ENCODE measurements at places on chromosomes 16 and 17.

DNA sequence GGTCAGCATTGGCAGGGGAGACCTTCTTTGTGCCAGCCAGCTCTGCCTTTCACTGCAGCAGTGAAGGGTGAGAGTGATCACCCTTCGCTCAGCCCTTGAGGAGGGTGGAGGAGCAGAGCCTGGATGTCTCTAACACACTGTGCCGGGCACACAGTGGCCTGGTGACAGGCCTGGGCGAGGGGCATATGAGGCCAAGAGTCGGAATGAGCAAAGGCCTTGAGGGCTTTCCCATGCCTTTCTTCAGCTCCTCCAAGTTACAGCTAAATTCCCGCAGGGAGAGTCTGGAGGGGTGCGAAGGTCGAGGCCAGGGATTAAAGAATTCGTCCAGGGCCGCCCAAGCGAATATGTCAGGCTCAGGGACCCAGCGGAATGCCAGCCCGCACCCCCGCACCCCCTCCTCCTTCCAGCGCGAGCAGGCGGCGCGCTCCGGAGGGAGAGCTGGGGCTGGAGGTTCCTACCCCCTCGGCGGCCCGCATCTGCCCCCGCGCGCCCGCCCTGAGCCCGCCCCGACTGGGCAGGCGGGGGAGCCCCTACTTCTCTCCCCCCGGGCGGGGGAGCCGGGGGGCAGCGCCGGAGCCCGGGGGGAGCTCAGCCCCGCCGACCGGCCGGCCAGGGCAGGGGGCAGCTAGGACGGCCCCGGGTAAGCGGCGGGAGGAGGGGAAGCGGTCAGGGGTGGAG lies at the start of gene RASL10B:
TSS of gene RASL10B (plus strand) at position 401 of the 678 bp plus-strand sequence. CDS start 3,546 bp downstream, outside the sequence.
- no peak for DNase-seq

- no peak for DNase-seq
These were observed 4.0 kb downstream of the SKA2 start for GRCh38 chr17:59151006-59151405.

- no peak for DNase-seq
These were observed 30.0 kb downstream of the MYO18A start for GRCh38 chr17:29150161-29150560.

GRCh38 chr16:31250782-31251384 lies 8.9 kb upstream of the ITGAM start:
- no peak for DNase-seq

DNA sequence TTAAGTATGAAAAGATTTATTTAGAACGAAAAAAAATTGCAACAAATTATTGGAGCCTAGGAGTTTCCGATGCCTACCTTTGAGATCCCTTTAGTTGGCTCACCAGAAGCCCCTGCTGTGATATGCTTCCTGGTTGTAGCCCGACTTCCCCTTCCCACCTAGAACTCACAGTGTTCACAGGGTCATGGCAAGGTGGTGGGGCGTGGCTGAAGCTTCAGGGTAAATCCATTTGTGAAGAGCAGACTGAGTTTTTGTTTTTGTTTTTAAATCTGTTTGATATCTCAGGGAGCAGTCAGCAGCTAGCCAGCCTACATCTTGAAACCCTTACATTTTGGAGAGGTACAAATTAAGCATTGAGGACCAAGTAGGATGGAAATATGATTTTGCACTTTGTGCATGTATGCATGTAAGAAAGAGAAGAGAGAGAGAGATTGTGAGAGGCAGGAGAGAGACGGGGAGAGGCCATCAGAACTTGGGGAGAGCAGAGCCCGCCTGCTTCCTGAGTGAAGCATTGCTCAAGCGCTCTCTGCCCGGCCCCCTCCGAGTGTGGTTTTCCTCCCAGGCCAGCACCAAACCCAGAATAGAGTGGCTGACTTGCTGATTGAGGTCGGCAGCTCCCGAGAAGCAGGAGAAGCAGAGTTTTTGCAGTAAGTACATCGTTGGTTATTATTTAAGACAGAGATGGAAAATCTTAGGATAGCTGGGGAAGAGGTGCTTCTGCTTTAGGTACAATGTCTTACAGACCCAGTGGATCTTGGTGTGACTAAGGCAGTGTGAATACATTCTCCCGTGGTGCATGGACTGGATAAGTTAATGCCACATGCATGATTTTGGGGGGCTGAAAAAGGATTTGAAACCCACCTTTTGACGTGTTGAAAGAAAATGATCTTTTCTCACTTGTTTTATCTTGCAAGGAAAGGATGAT lies 64.2 kb downstream of the SPECC1 start:
- DNase-seq: no peak

- DNase-seq: no peak
These were observed 109.0 kb downstream of the N4BP1 start for GRCh38 chr16:48500981-48501380.

DNA sequence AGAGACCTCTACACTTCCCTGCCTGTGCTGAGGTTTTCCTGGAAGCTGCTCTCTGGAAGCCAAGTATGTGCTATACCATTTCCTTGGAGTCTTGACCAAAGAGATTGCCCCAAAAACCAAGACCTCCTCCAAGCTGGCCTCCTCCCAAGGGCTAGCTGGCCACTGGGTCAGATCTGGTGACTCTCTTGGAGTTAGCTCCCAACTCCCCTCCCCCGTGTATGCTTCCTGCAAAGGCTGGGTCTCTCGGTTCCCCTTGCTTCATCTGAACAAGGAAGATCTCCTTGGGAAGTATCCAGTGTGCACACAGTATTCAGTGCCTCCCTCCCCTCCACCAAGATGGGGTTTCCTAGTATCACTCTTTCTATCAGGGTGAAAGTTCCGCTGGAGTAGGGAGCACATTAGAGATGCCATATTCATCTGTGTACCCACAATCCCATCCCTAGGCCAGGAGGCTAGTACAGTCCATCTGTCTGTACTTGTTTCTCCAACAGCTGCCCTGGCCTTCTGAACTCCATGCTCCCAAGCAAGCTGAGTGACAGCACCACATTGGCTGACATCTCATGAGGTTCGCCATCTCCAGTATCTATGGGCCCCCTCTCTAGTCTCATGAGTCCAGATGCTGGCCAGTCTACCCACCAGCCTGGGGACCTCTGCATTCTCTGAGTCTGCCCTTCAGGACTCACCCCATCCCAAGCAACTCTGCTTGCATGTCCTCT lies 3.2 kb downstream of the GAS7 start:
- DNase-seq: no peak

- DNase-seq: no peak
These were observed 91.7 kb downstream of the RPGRIP1L start for GRCh38 chr16:53612003-53612402.

GRCh38 chr16:49158029-49158642 lies 123.5 kb downstream of the CBLN1 start:
- no peak for DNase-seq

DNA sequence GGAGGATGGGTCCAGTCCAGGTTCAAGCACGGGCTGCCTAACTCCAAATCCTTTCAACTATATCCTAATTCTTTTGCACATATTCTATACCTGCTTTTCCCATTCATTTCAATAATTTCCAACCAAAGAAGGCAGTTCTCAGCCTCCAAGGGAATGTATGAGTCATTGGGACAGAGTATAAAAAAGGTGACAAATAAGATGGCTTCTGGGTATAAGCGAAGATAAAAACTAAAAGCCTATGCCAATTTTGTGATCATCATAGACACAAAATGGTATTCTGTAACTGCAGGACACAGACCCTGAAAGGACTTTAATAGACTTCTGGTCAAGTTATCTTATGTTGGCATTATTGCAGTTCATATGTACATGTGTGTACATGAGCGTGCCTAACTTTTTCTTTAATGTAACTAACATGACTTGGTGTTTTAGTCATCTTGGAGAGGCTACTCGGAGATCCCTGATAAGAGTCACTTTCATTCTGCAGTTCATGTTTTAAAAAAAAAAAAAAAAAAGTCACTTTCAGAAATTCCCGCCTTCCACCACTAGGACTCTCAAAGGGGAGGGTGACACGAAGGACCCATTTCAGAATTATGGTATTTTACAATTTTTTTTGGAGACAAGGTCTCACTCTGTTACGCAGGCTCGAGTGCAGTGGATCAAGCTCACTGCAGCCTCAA lies 17.3 kb downstream of the COG1 start:
- DNase-seq: no peak

DNA sequence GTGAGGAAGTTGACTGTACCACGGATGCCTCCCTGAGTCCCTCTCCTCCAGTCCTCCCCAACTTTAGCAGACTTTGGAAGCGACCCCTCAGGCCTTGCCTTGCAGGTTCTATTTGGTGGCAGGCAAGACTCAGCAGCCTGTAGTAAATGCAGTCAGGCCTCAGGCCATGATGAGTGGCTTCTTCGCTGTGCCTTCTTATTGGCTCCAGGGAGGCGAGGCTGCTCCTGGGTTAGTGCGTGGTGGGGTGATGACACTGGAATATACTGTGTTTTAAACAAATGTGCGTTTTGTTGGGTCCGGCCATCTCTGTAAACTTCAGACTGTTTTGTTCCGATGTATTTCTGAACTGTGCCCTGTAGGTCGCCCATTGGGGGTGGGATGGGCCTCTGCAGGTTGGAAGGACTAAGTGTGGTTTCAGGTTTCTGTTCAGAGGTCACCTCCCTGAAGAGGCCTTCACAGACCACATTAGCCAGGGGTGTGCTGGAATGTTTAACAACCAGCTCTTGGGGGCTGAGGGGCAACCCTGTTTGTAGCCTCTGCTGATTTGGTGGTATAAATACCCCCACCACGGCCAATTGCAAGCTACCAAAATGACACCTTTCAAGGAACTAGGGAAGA lies 62.5 kb downstream of the CYLD start:
- DNase-seq: no peak

- no peak for DNase-seq
These were observed 44.3 kb upstream of the CPNE2 start for GRCh38 chr16:57048095-57048494.

- no peak for DNase-seq
These were observed 140.2 kb upstream of the NOL11 start for GRCh38 chr17:67577429-67578141.

- DNase-seq: no peak
These were observed 2.6 kb downstream of the KAT2A start for GRCh38 chr17:42118545-42118944.

DNA sequence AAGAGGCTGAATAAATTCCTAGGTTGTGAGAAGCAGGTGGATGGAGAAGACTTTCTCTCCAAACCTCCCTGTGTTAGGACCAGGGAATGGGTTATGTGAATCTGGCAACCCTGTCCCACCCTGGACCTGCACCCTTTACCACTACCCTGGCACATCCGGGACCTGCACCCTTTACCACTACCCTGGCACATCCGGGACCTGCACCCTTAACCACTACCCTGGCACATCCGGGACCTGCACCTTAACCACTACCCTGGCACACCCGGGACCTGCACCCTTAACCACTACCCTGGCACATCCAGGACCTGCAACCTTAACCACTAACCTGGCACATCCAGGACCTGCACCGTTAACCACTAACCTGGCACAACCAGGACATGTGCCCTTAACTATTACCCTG lies 207.0 kb upstream of the CACNG3 start:
- DNase-seq: no peak

GRCh38 chr16:24775455-24775854 lies 46.0 kb downstream of the TNRC6A start:
- no peak for DNase-seq

All from epithelial cell of proximal tubule (primary cell).